ENCODE measurements at places on chromosomes 11 and 22.

DNA sequence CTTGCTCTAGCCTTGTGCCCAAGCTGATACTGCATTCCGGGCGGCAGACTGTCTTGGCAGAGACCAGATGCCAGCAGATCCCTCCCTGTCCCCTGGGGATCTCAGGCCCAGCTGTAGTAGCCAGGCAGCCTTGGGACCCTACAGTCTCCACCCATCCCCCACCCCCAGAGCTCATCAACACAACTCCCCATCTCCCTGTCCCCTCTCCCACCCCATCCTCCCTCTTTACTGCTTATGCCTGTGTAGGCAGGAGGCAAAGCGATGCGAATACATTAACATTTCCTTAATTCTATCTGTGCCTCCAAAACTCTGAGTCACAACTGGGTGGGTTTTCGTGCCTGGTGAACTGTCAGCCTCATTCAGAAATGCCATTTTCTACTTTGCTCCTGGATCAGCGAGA, 547.6 kb downstream of the BUD13 start:
- DNase-seq = no peak

DNA sequence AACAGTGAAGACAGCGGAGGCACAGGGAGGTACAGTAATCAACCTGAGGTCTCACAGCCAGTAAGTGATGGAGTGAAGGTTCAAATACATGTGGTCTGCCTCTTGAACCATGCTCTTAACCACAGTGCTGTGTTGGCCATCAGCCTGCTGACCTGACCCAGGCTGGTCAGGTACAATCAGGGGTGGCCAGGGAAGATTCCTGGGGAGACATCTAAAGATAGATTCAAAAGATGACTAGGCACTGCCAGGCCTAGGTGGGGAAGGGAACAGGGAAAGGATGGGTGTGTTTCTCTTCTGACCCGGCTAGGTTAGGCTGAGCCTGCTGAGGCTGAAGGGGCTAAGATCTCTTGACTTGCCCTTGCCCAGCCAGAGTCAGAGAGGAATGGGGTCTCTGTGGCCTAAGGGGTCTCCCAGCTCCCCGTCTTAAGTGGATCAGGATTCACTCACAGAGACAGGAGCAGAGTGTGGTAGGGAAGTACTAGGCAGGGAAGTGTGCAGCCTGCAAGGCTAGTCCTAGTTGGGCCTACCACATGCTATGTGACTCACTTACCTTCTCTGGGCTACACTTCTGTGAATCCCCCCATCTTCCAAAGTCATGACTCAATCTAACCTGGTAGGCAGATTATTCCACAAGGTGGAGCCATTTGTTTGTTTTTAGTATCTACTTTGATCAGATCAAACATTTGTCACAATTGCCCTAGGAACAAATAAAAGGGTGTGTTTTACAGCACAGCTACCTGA, 10.4 kb upstream of the SREBF2 start:
- DNase-seq = peak; percentile 36

DNA sequence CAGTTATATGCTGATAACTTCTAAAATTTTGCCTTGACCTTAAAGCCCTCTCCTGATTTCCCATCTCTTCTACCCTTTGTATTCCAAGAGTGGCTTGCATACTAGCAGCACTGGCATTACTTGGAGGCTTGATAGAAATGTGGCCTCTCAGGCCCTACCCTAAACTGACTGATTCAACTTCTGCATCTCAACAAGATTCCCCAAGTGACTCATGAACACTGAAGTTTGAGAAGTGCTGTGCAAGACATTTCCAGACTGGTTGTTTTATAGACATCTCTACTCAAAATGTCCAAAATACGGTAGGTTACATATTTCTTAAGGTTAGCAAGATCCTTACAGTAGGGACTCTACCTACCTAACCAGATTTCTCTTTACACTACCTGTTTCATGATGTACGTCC, 48.6 kb downstream of the SESN3 start:
- no peak for DNase-seq

DNA sequence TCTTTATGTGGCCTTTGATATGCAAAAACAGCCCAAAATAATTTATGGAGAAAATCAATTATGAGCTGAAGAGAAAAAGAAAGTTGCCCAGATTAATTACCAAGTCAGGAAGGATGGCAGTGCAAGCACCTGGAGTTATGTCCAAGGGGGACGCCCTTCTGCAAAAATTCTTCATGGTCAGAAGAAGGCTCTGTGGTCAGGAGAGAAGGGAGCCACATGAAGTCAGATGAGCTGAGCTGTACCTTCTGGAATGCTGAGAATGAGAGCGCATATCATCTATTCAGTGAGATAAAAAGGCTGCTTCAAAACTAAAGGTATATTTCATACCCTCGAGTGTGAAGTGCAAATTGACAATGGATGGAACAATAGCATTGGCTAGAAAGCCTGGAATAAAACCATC, 607.4 kb downstream of the NTM start:
- no peak for DNase-seq

DNA sequence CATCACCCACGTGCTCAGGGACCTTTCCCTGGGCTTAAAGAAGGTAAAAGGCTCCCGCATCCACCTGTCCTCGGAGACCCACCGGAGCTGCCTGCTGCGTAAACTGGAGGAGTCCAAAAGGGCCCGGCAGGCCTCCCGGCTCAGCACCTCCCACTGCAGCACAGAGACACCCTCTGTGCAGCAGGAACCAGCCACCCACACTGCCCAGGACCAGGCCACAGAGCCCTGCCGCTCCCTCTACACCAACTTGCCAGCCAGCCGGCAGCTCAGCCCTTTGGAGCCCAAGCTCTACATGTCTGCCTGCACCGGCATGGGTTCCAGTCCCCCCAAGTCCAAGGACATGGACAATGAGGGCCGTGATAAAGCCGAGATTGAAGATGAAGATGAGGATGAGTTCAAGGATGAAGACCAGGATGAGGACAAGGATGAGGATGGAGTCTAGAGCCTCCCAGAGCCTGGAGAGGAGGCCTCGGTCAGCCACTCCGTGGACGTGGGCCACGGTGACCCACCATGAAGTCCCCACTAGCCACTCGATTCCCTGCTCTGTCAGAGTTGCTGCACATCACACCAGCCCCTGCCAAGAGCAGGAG, 4.2 kb downstream of the CCDC116 start:
- no peak for DNase-seq

GRCh38 chr11:1915795-1916131, 3.7 kb upstream of the TNNT3 start:
- DNase-seq = no peak

GRCh38 chr11:115761348-115761747, 257.1 kb upstream of the CADM1 start:
- no peak for DNase-seq

DNA sequence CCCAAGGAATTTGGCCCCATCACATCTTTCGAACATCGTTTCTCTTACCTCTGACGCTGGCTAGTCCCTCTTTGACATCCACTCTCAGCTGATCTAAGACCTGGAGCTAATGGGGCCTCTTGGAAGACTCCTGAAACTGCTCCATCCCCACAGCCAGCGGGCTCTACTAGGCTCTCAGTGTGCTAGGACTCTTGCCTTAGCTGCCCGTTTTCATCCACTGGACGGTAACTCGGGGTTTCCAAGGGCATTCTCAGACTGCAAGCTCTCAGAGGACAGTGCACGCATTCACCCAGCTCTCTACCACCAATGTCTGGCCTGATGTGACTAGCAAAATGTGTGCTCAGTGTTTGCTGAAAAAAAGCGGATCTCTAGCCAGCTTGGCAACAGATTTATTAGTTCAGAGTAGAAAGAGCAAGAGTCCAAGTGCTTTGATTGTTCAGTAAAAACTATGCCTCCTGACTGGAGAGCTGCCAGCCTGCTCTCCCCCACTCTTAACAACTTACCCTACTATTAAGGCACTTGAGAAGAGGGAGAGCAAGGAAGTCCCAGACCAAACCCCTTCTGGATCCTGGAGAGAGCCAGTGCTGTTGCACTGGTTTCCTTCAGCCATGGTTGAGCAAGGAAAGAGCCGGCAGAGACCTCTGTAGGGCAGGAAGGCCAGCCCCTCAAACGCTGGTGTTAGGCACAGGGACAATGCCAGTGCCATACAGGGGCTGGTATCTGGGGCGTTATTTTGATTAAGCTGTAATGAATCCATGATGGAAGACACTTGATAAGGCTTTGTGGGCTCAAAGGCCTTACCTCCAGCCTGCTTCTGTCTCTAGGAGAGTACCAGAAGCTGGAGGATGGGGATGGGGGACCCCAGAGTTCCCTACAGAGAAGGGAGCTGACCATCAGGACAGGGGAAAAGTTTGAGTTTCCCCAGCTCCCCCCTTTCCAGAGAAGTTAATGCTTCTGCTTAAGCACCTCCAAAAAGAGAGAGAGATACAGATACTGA, 9.2 kb downstream of the RELA start:
- no peak for DNase-seq

DNA sequence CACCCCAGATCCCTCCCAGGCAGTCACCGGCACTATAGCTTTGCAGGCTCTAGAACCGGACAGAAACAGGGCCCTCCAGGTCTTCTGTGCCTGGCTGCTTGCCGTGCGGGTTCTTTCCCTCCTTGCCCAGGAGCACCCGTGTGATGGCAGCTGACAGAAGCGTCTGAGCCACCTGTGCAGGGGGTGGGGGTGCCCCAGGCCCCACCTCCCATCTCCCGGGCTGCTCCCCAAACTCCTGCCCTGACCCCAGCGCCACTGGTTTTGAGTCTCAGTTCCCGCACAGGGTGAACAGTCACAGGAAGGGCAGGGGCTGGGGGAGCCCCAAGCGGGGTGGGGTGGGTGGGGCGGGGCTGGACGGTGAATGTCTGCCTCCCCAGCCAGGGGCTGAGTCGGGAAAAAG, 13.2 kb upstream of the PHLDA2 start:
- DNase-seq = no peak

DNA sequence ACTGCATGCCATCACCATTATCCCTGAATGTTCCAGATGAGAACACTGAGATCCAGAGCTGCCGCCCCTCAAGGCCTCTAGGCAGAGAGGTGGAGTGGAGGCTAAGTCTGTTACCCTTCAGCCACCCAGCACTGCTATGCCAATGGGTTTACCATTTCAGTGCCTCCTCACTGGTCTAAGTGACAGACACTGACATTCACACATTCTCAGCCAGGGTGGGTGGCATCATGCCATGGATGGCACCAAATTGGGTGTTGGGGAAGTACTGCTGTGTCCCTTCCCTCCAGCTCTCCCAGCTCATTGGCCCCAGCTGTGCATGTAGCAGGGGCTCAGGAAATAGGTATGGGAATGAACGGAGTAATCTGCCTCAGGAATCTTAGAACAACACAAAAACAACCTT, 96.8 kb upstream of the PLET1 start:
- no peak for DNase-seq

DNA sequence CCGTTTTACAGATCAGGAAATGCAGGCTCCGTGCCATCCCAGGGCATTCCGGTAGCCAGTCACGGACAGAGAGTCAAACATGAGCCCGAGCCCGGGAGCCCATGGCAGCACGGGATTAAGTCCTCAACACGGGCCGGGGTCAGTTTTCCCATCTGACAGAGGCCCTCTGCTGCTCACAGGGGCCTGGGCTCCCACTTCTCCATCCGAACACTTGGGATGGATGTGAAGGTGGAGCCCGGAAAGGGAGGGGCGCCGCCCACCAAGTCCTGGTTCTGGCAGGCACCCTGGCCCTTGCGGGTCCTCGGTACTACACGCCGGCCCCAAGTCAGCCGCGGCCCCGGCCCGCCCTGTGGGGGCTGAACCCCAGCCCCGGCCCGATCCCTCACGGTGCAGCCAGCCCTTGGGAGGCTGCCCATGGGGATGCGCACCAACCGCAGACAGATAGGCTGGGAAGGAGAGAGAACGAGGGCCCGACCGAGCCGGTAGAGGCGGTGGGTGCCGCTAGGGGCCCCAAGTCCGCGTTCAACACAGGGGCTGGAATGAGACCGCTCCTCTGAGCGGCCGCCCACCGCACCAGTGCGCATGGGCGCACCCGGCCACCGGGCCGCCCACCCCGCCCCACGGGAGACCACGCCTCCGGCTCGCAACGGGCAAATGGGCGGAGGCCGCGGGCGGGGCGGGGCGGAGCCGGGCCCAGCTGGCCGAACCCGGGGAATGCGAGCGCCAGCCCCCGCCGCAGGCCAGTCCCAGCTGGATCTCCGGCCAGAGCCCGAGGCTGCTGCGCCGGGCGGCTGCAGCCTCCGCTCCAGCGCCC, at the start of gene CAPN5:
Gene CAPN5 (plus strand): TSS at position 743 of the 814 bp plus-strand sequence. CDS start 17,916 bp downstream, outside the sequence.
- peak; percentile 81 for DNase-seq

GRCh38 chr11:73388265-73389133, 12.3 kb downstream of the RELT start:
- no peak for DNase-seq

DNA sequence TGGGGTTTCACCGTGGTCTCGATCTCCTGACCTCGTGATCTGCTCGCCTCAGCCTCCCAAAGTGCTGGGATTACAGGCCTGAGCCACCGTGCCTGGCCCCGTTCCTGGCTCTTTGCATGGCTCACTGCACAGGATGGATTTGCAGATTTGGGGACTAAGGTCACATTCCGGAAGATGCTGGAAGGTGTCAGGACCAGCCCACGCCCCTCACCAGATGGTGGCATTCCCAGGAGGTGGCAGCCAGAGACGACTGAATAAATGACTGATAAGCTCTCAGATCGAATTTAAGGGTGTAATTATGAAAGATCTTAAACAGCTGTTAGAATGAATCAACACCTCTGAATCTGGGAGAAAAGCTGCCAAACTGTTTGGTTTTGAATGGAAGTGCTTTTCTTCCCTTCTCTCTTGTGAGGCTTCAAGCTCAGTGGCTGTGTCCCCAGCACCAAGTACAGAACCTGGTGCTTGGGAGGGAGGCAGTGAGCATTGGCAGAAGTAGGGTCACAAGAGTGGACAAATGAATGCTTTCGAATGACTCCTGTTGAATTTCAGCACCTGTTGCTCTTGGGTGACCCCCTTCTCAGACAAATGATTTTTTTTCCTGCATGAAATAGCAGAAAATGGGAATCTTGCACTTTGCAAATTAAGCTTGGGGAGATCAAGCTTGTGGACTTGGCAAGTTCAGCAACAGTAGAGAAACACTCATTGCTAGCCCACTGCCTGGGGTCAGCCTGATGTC, 69.6 kb downstream of the KIAA1671 start:
- no peak for DNase-seq

GRCh38 chr22:28229566-28230485, 310.8 kb upstream of the PITPNB start:
- no peak for DNase-seq

DNA sequence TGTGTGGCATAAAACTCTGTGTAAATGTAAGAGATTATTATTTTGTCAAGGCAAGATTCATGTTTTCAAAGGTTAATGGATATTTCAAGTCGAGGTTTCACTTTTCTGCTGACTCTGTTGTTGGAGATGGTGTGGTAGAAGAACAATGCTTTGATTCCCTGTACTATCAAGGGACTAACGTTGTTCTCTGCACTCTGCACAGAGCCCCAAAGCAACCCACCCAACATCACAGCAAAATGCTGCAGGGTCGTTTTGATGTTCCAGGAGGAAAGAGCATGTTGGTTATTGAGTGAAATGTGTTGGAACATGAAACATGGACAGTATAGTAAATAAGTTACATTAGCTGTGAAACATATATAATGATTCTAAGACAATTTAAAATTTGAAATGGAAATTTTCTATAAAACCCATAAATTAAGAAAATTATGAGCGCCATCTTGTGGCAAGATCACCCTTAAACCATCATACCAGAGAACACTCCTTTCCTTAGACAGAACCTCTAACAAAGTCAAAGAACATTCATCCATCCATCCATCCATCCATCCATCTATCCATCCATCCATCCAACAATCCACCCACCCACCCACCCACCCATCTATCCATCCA, 164.4 kb upstream of the ZBED5 start:
- no peak for DNase-seq

Measured in stimulated activated CD8-positive, alpha-beta memory T cell treated with anti-CD3 and anti-CD28 coated beads, Interleukin-7, amount 100 ng/mL, for 4 hours (primary cell).